Caco-2 (cell line): ENCODE measurements at places on chromosomes 5 and 9.

DNA sequence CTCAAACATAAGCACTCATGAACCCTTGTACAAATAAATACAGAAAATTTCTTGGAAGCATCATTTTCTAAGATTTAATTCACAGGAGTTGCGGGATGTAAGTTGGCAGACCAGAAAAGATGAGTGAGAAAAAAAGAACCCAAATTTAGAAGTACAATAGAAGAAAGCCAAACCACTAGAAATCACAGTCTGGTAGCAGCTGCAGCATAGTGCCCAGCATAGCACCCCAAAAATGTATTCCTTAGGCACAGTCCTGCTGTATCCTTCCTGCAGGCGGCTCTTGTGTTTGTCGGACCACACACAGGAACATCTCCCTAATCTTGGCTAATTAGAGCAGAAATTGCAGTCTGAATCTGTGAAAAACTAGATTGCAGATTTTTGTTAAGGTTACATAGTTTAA, 208.5 kb upstream of the TRPM3 start:
- no peak for DNase-seq

DNA sequence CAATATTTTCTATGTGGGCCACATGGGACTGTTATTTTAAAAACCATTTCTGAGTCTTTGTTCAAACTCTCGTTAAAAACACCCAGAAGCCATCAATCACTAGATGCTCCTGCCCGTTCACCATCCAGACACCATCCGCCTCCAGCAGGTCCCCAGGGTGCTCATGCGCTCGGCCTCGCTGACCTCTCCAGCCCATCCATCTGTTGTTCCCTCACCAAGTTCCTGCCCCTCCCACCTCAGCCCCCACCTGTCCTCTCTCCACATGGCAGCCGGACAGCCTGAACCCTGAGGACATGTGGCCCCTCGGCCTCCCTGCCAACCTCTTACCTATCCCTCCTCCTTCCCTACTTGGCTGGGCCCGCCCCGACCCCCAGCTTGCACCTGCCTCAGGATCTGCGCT, 31.6 kb downstream of the NSUN2 start:
- no peak for DNase-seq

DNA sequence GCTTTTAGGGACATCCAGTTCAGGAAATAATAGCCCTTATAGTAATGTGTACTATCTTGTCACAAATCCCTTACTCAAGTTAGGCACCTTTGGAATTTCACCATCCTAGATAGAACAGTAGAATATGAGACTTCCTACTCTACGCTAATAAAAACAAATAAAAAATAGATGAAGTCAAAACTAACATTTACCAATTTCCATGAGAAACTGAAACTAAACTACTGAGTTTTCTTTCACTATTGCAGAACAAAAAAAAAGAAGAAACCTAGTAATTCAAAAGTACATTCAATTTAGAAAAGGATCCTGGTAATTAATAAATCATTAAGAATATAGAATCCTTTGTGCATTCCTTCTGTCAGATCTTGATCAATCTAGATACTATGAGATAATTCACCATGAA, 14.0 kb downstream of the STARD4 start:
- DNase-seq = no peak

- DNase-seq = no peak
Observed at GRCh38 chr9:19875291-19875920, 86.6 kb upstream of the SLC24A2 start.

GRCh38 chr5:6713274-6714225, at the start of gene TENT4A:
TSS of gene TENT4A (plus strand) at chr5:6713432. CDS start at chr5:6713984, 552 bp downstream.
- no peak for DNase-seq
